ENCODE measurements at places on chromosomes 6 and 20.

- DNase-seq, result no peak
Measured at GRCh38 chr6:65123521-65123920, 583.5 kb downstream of the EYS start.

GRCh38 chr6:3057063-3057770, 11.1 kb upstream of the RIPK1 start:
- no peak for DNase-seq

- no peak for DNase-seq
Measured at GRCh38 chr6:11288065-11288464, 55.6 kb upstream of the NEDD9 start.

- DNase-seq, result no peak
Measured at GRCh38 chr6:35044145-35044745, 96.9 kb downstream of the TCP11 start.

DNA sequence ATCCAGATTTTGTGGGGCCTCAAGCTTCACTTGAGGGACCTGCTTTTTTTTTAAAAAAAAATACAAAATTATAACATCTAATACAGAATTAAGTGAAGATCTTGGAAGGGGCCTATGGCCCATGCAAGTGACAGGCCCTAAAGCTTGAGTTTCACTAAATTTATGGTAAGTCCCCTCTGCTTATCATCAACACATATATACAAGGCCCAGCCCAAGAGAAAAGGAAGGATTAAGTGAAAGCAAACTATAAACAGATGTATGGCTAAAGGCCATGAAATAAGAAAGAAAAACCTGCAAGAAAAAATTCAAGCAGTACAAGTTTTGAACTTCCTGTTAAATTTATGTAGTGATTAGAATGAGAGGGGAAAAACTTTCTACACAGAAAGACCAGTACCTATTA, 86.8 kb downstream of the CDC40 start:
- DNase-seq, result no peak

DNA sequence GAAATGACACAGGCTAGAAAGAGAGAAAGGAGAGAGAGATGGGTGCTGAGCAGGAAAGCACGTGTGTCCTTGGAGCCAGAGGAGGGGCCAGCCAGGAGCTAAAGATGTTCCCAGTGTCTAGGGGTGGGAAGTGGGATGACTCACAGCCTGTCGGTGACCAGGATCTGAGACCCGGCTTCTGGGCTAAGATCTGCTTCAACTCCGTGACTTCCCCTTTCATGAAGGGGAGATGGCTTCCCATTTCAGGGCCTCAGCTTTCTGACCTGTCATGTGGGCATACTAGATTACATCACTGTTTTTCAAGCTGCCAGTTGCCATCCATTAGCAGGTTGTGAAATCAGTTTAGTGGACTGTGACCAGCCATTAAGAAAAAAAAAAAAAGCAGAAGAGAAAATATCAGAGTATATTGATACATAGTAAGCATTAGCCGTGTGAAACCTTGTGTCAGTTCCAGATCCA, 5.4 kb downstream of the TGM3 start:
- DNase-seq, result no peak

DNA sequence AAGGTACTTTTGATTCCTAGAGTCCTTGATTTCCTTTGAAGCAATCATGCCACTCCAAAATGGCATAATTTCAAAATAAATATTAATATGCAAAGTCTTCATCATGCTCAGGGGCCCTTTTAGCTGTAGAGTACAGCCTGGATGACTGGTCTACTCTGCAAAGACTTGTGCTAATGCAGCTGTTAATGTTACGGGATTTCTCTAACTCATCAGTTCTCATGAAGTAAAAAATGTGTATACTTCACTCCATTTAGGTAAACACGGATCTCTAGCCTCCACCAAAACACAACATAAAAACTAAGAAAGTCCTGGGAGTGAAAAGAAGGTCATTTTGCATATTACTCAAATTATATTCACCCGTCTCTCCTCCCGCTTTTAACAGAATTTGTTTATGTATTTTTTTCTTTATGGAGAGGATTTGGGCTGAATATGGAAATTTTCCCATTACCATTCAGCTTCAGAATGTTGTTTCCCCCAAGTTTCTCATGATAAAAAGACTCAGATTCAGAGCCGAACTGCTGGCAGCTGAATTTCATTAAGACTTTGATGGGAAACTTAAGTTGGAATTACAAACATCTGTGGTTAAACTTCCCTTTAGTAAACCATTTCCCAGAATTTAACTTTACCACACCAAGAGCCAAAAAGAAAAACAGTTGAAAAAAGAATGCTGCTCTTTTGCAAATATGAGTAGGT, 8.7 kb downstream of the LAMA4 start:
- no peak for DNase-seq

GRCh38 chr6:5776104-5776503, 230.6 kb downstream of the NRN1 start:
- DNase-seq, result no peak

GRCh38 chr20:57543754-57544153, 17.2 kb upstream of the PCK1 start:
- DNase-seq, result no peak

Data from stimulated activated CD4-positive, alpha-beta T cell treated with anti-CD3 and anti-CD28 coated beads, Interleukin-1b, Interleukin-23, amount 100 ng/mL, for 48 hours (primary cell).